ENCODE measurements at places on chromosomes 5 and 9.

GRCh38 chr5:17991775-17992174 is 357.5 kb downstream of the TAF11L14 start:
- DNase-seq: no peak

DNA sequence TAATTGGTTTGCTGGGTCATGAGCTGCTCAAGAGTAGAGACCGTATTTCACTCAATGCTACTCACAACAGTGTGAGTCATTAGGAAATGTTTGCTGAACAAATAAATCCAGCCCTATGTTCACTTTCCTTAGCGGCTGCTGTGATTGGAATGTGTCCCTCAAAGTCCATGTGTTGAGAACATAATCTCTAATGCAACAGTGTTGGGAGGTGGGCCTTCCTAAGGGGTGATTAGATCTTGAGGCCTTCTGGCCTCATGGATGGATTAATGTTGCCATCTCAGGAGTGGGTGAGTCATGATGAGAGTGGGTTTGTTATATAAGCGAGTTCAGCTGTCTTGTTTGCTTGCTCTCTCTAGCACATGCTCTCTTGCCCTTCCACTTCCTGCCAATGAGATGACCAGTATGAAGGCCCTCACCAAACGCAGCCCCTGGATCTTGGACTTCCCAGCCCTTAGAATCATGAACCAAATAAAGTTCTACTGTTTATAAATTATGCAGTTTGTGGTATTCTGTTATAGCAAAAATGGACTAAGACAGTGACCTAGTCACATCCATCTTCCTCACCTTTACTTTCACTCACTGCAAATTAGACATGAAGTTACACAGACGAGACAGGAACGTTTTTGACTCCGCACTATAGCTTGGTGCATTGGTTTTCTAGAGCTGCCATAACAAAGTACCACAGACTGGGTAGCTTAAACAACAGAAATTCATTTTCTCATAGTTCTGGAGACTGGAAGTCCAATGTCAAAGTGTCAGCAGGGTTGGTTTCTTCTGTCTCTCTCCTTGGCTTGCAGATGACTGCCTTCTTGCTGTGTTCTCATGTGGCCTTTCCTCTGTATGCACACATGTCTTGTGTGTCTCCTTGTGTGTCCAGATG is 50.9 kb upstream of the FAM169A start:
- no peak for DNase-seq

DNA sequence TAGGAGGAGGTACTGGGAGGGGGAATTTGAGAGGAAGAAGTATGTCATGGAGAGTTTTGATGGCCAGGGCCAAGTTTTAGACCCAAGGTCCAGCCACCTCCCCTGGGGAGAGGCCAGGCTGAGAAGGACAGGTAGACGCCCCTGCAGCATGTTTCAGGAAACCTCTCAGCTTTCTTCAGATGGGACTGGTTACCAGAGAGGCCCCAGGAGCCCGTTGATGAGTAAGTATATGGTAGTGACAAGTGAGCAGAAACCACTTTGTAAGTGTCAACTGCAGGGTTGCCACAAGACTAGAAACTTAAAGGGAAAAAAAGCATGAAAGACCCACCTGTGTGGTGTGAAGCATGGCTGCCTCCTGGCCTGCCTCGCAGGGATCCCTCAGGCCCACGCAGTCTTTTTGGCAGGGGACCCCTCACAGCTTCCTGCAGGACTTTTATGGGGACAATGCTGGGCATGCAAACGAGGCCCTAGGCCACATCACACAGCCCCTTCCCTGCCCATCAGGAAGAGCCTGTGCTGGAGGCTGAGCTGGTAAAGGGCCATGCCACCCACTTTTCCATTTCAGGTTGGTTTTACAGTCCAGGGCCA is 255.9 kb downstream of the FSTL4 start:
- no peak for DNase-seq

GRCh38 chr9:33250458-33250995 is 10.6 kb downstream of the SPINK4 start:
- no peak for DNase-seq

DNA sequence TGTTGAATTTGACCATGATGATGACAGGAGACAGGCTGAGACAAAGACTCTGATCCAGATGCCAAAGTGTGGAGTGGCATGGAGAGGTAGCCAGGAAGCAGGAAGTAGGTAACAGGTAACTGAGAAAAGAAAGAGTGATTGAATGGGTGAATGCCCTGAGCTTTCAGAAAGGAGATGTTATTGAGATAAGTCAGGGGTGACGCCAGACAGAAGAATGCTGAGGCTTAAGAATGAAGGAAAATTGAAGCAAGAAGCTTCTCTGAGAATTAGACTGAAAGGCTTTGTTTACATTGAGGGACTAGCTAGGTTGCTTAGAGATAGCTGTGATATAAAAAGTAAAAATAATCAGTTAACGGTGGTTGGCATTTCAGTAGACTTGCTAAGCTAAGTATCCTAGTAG is 165.7 kb downstream of the PSAT1 start:
- no peak for DNase-seq

- DNase-seq: no peak
Measured at GRCh38 chr5:96260009-96260408, 173.0 kb downstream of the PCSK1 start.

DNA sequence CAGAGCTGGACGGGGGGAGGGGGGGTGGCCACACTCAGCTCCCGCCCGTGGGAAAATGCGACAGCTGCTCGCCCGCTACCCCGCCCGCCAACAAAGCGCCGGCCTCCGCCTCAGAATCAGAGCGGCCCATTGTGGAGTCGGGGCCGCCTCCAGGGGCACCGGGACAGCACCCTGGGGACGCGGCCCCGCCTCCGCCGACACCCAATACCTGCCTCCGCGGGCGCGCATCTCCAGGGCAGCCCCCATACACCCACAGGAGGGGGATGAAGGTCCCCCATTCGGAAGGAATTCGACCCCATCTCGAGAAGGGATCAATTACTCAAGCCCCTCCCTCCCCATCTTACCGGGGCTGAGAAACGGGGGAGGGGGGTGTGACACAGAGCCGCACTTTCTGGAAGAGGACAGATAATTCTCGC is 1.3 kb downstream of the NOTCH1 start:
- DNase-seq: no peak

GRCh38 chr9:108275906-108276305 is 579.9 kb downstream of the ACTL7B start:
- DNase-seq: no peak

DNA sequence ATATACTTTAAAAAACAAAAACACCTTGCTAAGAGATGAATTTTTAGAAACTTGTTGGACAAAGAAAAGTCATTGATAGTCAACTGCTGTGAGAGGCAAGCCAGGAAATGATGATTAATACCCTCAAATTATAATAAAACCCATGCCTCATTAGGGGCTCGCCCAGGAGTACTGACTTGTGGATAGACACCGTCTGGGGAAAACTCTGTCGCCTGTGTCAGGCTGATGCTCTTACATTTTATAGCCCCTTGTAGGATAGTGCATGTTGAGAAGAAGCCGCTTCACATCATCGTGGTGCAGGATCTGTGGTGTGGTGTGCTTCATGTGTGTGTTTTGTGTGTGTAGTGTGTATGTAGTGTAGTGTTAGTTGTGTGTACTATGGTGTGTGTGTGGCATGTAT is 39.1 kb downstream of the SYK start:
- DNase-seq: no peak

DNA sequence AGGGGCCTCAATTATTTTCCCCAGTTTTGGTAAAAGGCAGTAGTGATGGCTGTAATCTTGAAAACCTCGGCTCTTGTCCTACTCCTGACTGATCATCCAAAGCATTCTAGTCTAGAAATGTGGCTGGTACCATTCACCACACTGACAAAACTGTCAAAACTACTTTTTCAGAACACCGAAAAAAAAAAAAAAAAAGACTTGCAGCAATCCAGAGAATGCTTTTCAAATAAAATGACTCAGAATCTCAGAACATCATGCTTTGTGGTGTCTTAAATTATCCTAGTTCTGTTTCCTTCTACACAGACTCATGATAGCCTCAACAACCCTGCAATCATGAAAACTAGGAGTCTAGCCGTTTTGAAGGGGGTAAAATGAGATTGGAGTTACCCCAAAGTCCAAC is 13.4 kb downstream of the SLC28A3 start:
- no peak for DNase-seq

DNA sequence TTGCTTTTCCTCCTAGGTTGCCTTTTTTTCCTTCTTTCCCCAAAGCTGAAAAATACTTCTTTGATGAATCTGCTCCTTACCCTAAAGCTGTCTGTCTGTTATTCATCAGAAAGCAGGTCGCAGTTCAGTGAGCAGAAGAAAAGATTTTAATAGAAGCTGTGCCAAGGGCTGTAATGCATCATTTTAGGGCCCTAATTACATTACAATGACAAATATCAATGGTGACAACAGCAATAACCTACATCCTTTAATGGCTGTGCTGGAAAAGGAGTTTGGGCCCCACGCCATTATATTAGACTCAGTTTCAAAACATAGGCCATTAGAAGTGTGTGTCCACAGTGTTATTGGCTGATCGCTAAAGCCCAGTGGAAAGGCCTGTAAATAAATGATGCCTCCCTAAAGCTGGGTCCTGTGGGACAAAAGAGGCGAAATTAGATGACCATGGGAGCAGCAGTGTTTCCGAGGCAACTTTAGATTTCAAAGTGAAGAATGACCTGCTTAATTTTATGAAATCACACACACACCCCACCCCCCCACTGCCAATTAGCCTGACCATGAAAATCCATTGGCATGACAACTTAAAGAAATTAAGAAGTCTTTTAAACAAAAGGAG is 38.4 kb downstream of the TLE4 start:
- DNase-seq: no peak

DNA sequence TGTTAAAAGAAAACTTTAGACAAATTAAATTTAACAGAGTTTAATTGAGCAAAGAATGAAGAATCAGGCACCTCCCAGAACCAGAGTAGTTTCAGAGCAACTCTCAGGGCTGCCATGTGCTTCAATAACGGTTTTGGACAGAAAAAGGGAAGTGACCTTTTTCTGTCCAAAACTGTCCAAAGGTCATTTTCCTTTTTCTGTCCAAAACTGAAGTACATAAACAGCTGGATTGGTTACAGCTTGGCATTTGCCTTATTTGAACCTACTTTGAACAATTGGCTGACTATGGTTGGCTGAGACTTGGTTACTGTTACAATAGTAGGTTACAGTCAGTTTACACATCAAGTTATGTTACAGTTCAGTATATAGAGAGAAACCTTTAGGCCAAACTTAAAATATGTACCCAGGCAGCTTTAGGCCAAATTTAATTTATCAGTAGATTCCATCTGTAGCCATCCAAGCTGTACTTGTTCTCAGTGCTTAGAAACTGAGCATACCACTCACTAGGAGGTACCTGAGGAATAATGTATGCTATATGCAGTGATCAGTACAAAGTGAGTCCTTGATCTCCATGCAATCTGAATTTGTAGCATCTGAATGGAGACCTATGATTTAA is 44.0 kb downstream of the C9orf85 start:
- no peak for DNase-seq

GRCh38 chr5:77499441-77499840 is 7.3 kb upstream of the WDR41 start:
- DNase-seq: no peak

DNA sequence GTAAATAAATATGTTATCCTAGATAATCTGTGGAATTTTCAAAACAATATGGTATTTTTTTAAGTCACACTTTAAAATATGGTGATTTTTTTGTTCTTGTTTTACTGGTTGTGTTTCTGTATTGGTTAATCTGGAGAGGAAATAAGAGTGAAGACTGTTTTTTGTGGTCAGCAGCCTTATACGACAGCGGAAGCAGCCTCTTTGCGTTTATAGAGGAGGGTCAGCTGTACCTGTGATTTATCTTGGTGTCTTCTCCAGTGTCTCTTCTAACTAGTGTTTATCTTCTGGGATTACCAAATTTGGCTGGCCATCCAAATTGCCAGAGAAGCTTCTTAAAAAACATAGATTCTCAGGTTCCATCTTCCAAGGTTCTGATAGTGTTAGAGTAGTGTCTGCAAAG is 58.7 kb downstream of the ICE1 start:
- no peak for DNase-seq

DNA sequence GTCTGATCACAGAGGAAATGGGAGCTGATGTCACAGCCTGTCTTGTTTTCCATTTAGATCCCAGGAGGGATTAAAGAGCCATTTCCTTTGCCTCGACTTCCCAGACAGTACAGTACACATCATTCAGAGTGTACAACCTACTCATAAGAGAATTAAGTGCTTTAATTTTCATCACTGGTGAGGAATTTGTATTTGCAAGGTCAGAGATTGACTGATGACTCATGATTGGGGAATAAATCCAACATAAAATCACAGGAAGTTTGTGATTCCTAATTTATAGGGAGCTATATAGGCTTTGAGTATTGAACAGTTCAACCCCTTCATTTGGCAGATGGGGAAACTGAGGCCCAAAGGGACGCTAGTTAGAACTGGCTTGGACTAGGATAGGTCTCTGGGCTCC is 4.1 kb upstream of the TOMM5 start:
- DNase-seq: no peak

DNA sequence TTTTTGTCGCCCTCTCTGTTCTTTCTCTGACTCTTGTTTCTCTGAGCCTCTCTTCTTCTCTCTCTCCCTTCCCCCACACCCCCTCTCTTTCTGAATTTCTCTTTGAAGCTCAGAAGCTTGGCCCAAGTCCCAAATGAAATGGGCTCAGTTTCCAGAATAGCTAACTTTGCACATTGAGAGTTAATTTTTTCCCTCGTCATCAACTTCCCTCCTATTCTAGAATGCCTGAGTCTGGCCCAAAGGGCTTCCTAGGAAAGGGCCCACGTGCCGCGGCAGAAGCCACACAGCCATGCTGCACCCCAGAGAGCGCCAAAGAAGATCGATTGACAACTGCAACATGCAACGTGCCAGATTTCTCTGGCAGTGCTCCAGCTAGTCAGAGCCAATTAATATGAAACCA is 588.8 kb upstream of the KLF4 start:
- DNase-seq: no peak

DNA sequence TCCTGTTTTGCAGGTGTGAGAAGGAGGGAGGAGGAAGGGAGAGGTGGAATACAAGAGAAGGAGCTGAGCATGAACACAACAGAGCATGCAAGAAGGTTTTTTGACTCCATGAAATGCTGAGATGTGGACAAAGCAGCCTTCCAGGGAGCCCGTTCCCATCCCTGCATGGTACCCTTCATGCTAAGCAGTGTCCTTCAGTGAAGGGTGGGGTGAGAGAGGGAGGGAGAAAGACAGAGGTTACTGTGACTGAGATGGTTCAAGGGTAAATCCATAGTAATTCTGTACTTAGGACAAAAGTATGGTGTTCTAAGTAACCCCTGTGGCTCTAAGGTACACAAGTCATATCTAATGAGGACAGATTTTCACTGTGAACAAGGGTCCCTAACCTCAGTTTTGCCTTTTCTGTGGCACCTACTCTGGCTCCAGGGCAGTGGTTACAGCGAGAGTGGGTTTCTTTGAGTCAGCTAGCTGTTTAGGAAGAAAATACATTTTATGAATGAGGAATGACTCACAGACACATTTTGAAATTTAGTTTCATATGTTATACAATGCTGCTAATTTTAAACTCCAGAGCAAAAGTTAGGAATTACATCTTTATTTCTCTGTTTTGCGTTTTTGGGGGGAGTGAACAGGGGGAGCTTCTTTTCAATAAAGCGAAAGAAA is 184.9 kb upstream of the SLC12A2 start:
- no peak for DNase-seq

- DNase-seq: no peak
Measured at GRCh38 chr5:97629276-97629675, 446.2 kb upstream of the RIOK2 start.
